ENCODE measurements at places on chromosomes 12 and 14.

GRCh38 chr12:90841336-90841735 is 113.6 kb downstream of the CCER1 start:
- no peak for DNase-seq

DNA sequence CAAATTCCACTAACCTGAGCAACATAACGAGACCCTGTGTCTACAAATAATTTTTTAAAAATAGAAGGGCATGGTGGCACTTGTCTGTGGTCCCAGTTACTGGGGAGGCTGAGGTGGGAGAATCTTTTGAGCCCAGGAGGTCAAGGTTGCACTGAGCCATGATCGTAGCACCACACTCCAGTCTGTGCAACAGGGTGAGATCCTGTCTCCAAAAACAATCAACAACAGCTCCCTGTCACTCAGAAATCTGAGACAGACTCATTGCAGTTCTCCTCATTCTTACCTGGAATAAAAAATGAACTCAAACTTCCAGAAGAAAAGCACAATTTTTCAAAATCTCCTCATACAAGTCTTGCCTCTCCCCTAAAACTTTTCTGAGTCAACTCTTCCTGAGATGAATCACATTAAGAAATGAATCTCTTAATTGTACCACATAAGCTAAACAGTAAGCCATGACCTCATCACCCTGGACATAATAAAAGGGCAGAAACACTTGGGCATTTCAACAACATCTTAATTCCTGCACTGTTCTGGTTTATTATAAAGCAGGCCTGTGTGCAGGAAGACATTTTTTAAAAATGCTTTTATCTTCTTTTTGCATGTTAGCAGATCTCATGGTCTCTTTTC is 214.3 kb upstream of the CDKN3 start:
- no peak for DNase-seq

DNA sequence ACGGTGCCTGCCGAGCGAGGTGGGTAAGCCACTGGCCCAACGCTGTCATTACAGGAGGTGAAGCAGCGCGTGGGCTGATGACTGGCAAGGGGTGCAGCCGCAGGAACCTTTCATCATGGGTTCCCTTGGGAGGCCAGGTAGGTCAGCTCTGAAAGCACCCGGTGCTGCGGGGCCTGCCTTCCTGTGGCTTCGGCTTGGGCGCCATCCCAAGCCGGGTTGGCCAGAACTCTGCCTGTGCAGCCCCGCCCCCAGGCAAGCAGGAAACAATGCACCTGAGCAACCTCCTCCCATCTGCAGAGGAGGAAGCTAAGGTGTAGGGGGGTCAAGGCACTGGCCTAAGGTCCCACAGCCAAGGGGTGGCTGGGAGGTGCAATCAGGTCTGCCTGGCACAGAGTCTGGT is 20.0 kb upstream of the HHIPL1 start:
- DNase-seq = no peak

- no peak for DNase-seq
Measured at GRCh38 chr12:103647267-103647666, 60.2 kb downstream of the STAB2 start.

DNA sequence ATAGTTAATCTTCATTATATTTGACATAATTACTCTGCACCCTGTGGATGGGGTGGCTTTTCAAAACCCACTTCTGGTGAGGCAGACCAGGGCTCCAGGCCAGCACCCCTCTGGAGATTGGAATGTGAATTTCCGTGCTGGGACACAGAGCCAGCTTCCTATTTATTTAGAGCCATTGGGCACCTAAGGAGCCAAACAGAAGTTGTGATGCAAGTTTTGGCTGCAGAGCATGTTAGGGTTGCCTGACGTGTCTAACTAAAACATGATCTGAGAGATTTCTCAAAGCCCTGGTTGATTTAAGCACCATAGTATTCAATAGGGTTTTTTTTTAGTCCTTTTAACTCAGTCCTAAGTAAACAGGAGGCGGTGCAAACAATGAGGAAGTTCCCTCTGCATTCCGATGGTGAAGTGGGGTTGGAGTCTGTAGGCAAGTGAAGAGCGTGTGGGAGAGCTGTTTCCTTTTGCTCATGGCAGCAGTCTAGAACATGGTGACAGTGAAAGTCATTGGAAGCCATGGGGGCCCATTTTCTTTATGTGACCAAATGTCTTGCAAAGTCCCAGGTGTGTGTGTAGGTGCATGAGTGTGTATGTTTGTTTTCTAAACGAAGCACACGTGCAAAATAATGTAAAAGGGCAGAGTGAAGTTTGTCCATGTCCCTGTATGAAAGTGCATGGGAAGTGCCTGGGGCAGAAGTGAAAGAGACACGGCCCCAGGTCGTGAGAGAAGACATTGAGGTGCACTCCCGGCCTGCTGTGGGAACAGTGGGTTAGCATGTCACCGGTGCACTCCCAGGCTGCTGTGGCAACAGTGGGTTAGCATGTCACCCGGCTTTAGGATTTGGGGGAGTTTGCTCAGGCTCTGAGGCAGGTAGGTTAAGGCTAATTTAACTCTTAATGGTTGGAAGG is 117.7 kb downstream of the PRKCH start:
- no peak for DNase-seq

GRCh38 chr12:32395026-32395425 is 4.3 kb upstream of the FGD4 start:
- DNase-seq = no peak

- DNase-seq = no peak
Measured at GRCh38 chr14:19873178-19873577, 1.8 kb upstream of the OR4K2 start.

GRCh38 chr12:59068436-59068835 is 148.1 kb upstream of the LRIG3 start:
- no peak for DNase-seq

- DNase-seq = no peak
Measured at GRCh38 chr14:59332727-59333126, 132.5 kb downstream of the GPR135 start.

GRCh38 chr14:90615517-90616060 is 200.6 kb downstream of the TTC7B start:
- DNase-seq = no peak

DNA sequence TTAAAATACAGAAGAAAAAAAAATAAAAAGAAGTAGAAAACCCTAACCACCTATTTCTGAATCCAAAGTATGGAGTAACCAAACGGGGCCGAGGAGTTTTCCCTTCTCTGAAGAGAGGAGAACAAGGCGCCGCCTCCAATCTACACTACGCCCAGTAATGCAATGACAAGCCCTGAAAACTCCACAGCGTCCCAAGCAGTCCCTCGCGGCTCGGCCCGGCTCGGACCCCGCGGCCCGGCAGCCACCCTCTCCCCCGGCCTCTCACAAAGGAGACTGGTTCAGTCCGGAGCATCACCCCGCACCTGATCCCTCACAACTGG is 371 bp downstream of the CHD8 start:
- DNase-seq = no peak

DNA sequence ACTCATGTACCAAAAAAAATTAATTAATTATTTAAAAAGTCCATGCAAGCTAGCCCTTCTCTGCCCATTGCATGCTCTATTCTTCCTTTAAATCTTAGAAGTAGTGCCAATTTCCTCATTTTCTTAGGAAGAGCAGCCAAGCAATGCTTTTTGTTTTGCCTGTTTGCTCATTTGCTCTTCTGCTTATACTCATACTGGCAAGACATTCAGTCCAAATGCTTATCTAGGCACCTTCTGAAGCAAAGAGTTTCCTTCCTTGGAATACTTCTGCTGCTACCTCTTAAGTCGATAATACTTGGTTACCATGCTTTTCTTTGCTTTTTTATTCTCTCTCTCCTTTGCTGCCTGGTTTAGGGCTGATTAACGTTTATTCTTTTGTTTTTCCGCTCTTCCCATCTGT is 1318.3 kb downstream of the AACS start:
- DNase-seq = no peak

GRCh38 chr14:29999013-29999539 is 71.4 kb upstream of the PRKD1 start:
- DNase-seq = no peak

GRCh38 chr14:102103062-102103695 is 16.3 kb upstream of the HSP90AA1 start:
- DNase-seq = no peak

DNA sequence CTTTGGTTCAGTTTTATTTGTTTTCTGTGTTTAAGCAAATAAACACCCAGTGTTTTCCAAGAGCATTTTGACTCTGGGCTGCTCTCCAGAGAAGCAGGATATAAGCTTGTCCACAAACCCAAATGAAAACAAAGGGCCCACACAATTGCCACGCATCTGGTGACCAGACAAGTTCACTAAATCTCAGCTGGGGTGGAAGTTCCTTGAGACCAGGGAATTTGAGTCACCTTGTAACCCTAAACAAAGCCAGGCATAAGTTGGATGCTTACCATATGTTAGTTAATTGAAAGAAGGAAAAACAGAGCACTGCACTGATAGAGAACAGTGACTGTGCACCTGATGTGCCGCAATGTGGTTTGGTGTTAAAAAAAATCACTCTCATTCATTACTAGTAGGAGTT is 1.6 kb upstream of the TXNRD1 start:
- DNase-seq = no peak

GRCh38 chr12:47079981-47080724 is 394 bp upstream of the AMIGO2 start:
- DNase-seq = no peak

GRCh38 chr12:7961395-7962178 is 25.6 kb upstream of the SLC2A3 start:
- no peak for DNase-seq

DNA sequence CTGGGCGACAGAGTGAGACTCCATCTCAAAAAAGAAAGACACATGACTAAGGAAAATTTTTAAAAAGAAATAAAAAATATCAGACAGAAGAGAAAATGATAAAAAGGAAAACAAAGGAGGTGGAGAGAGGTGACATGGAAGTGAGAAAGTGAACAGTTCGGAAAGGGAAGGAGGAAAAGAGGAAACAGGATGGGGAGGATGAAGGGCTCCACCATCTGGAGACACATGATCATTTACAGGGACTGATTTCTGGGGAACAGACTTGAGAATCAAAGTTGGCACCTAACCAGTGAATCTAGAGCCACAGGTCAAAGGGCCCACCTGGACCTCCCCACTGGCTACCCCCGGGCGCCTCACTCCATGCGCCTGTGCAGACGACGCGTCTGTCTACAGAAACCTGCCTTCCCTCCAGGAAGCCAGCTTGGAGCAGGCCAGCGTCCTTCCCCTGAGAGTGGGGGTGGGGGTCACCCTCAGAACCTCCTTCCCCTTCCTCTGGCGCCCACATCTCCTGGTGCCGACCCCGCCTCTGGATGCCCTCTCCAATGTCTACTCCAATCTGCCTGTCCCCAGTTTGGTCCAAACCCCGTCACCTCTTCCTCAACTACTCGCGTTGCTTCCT is 60.5 kb downstream of the AMN start:
- DNase-seq = no peak

DNA sequence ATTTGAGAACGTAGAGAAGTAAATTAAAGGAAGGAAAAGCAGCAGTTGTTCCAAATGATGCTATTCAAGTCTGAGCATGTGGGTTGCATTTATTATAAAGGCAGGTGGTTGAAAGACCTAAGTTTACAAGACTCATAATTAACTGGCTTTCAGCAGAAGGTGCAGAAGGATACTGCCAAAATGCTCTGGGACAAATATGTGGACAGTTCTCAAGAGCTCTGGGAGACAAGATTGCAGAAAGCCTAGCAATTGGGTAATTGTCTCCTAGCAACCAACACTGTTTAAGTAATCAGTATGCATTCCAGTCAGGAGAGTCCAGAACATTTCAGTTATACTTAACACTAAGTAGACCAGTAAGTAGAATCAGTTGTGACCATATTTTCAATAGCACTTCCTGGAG is 131.5 kb downstream of the GPR135 start:
- DNase-seq = no peak

- no peak for DNase-seq
Measured at GRCh38 chr12:87809916-87810315, 219.3 kb downstream of the C12orf50 start.

GRCh38 chr12:110919720-110920119 is 659 bp downstream of the MYL2 start:
- DNase-seq = no peak

- no peak for DNase-seq
Measured at GRCh38 chr12:49825360-49825970, 2.7 kb downstream of the NCKAP5L start.

DNA sequence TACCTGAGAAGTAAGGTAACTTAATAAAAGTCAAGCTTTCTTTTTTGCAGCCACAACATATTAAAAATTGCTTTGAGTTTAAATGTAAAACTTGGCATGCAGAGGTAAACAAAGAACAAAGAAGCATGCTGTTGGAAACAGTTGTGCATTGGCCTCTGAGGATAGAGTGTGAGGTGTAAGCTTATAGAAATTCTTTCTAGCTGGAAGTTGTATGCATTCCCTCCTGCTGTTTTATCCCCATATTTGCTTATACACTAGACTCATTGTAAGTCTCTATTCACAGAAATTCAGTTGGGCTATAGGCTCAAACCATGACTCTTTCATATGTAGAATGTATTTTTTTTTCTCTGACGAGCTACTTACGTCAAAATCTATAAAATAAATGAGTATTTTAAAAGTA is 316.3 kb downstream of the SLC6A15 start:
- DNase-seq = no peak

- DNase-seq = no peak
Measured at GRCh38 chr12:77131977-77132490, 66.7 kb upstream of the E2F7 start.

- DNase-seq = no peak
Measured at GRCh38 chr12:2650261-2651067, 144.3 kb upstream of the FKBP4 start.

- no peak for DNase-seq
Measured at GRCh38 chr14:59318908-59319307, 130.4 kb downstream of the DAAM1 start.

- DNase-seq = no peak
Measured at GRCh38 chr12:71392521-71393145, 47.0 kb upstream of the LGR5 start.

GRCh38 chr14:103317251-103317650 is 16.8 kb upstream of the EIF5 start:
- no peak for DNase-seq

DNA sequence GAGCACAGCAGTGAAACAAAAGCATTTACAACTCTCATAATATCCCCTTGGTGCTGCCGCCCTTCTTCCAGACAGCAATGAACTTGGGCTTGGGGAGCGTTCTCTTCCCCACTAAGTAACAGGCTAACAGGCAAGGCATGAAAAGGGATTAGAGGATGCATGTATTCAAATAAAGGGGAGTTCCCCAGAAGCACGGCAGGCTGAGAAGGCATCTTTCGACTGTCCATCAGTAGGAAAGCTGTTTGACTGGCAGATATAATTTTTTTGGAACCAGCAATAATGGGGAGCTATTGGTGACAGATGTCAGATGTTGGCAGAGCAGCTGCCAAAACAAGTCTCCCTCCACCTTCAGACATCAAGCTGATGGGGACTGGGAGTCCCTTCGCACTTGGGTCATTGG is 9.2 kb upstream of the TIGAR start:
- no peak for DNase-seq

All from stimulated activated CD4-positive, alpha-beta T cell treated with anti-CD3 and anti-CD28 coated beads, TNF-alpha, amount 100 ng/mL, for 1 hour (primary cell).